ENCODE measurements at places on chromosomes 1 and 21.

DNA sequence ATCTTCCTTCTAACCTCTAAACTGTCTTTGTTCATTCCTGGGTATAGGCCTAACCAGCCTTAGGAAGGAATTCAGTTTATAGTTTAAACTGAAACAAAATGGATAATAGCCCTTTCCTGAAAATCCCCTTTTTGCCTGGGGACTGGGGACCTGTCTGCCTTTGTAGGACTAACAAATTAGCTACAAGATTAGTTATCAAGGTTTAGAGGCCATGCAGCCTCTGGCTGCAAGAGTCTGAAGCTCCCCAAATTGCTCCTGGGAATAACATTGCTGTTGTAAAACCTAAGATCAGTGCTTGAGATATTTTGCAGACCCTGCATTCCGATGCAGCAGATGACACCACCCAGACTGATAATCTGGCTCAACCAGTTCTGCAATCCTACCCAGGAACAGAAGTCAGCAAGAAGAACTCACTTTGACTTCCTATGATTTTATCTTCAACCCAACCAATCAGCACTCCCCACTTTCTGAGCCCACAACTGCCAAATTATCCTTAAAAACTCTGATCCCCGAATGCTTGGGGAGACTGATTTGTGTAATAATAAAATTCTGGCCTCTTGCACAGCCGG is 96.6 kb upstream of the ETV3 start:
- DNase-seq, result no peak

DNA sequence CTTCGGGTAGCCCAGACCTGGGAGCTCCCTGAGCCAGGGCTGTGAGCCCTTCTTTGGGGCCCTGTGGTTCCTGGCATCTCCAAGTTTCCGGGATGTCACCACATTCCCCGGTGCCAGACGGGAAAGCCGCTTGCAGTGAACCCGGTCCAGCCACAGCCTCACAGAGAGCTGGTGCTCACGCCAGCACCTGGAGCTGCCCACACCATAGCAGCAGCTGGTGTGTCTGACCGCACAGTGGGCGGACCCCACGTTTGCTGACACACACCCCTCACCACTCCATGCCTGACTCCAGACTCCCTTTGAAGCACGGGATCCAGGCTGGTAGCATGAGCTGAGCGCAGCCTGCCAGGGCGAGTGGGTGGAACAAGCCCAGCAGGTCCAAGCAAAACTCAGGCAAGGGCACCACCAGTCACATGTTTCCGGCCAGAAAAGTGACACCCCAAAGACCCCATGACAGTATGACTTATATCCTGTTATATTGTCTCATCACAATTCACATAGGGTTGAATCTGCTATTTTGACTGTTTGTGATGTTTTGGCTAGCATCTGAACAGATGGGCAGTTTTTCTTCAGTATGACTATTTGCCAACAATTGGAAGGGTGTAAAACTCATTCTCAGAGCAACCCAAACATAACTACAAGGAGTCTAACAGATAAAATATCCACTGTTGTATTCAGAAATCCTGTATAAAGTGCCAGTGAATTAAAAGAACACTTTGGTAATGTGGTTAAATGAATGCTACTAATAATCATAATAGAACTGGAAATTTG is 285.4 kb downstream of the SMYD3 start:
- DNase-seq, result no peak

GRCh38 chr1:21329209-21329844 is 39.1 kb upstream of the ECE1 start:
- no peak for DNase-seq

- DNase-seq, result no peak
Measured at GRCh38 chr1:211333906-211334305, 7.3 kb downstream of the TRAF5 start.

- peak; percentile 64 for DNase-seq
Measured at GRCh38 chr21:38355992-38356781, 99.4 kb downstream of the KCNJ15 start.

DNA sequence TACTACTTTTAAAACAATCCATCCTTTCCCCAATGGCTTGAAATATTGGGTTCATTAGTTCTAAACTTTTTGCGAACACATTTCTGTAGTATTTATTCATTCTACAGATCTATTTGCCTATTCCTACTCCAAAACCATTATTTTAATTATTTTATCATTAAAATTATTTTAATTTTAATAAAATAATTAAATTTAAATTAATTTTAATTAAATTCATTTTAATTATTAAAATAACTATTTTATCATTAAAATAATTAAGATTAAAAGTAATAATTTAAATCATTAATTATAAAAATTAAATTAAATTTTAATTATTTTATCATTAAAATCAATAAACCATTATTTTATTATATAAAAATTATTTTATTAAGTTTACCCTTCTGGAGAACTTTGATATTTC is 15.6 kb downstream of the EDEM3 start:
- no peak for DNase-seq

- no peak for DNase-seq
Measured at GRCh38 chr1:85133565-85134159, 67.2 kb downstream of the SYDE2 start.

DNA sequence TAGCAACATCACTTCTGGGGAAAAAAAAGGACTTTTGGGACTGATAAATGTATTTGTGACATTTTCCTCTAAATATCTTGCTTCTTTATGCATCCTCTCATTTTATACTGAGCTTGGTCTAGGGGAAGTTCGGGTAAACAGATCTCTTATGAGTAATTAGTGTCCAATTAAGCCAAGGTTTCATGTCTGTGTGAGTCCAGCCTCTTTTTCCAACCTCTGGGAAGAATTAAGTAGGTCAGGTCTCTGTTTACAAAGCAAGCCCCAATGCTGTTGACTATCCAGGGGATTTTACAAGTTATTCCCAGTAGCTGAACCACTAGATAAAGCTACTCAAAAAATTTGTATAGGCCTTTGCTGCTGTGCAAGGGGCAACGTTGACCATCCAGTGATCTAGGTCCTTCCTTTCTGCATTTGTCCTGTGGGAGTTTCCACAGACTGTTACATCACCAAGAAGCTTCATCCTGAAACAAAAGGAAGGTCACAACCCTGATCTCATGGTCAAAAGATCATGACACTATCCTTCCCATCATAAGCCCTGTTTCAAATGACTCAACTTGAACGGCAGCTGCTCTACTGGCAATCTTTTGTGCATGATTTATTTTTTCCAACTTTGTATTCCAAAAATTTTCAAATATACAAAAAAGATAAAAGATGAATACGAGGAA is 74.3 kb downstream of the ETS2 start:
- DNase-seq, result no peak

- DNase-seq, result no peak
Measured at GRCh38 chr1:67689267-67690017, 4.4 kb downstream of the GADD45A start.

GRCh38 chr1:184673305-184673704 is 81.4 kb downstream of the EDEM3 start:
- DNase-seq, result no peak

- DNase-seq, result no peak
Measured at GRCh38 chr1:206872139-206872538, 6.7 kb downstream of the IL20 start.

- DNase-seq, result no peak
Measured at GRCh38 chr1:39711966-39712340, 20.7 kb upstream of the HPCAL4 start.

DNA sequence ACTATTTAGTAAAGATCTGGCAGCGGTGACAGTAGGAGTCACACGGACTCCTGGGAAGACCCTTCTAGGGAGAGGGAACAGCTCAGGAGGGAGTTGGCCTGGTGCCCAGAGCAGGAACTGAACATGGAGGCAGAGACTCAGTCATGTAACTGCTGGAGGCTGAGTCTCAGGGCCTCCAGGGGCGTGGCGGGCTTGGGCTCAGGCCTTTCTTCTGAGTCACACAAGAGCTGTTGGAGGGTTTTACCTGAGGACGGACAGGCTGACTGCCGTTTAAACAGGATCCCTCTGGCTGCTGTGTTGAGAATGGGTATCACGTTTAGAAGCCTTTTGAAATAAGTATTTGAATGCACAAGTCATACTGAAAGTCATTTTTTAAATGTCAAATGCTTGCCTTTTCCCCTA is 7.2 kb upstream of the ETS2 start:
- no peak for DNase-seq

GRCh38 chr21:29018540-29018939 is 609 bp downstream of the RWDD2B start:
- DNase-seq, result no peak

GRCh38 chr1:39822146-39822545 is 33.5 kb upstream of the BMP8B start:
- no peak for DNase-seq

Measured in head of caudate nucleus (tissue), 42 donors.